ENCODE measurements at places on chromosomes 7 and 10. TPM values are rescaled to one million over a fixed set of nuclear protein-coding genes. Genes with fewer than 3 reads are reported as not detected.

DNA sequence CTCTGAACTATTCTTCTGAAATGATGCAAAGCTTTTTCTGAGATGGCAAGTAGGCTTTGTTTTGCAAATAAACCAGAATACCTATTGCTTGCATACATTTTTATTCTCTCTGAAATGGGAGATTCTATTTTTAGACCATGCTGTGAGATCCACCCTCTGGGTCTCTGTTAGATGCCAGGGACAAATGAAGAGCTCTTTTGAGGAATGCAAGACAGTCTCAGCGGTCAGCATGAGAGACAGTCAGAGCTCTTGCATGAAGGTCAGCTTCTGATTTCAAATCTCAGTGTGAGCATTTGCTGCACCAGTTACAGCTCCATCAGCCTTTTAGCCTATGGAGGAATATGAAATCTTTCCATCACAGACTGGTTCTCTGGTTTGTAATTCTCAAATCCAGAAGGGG is 429.9 kb upstream of the KLF6 start:
- H3K36me3 ChIP-seq, result no peaks in the 10 kb centered on the region
- H3K4me1 ChIP-seq, result peaks cover 24% of the 10 kb centered on the region
- H3K27ac ChIP-seq, result peak overlapping the region; percentile 75
- H3K4me3 ChIP-seq, result no peak overlapping the region
- no peak for DNase-seq

DNA sequence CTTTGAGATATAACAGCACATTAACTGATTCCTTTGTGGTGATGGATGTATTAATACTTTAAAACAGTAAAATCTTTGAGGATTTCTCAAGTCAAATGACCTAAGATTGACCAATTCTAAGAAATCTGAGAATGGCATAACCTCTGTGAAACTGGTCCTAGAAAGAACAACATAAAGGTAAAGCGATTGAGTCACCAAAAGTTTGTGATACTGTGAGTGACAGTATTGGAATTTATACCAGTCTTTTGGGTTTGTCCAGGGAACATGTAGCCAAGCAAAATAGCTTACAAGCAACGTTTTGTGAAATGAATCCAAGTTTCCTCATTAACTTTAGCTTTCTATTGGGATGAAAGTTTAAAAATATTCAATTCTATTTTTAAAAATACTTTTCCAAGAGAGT is 157.4 kb upstream of the TMEM196 start:
- H3K27me3 ChIP-seq, result no peaks in the 10 kb centered on the region
- no peak for DNase-seq
- H3K4me1 ChIP-seq, result no peaks in the 10 kb centered on the region
- no peaks in the 10 kb centered on the region for H3K36me3 ChIP-seq

- H3K27ac ChIP-seq, result no peak overlapping the region
- H3K4me3 ChIP-seq, result 0 out of 2 replicates have a peak overlapping the region, but pooled peaks have one; percentile 6
- H3K36me3 ChIP-seq, result no peaks in the 10 kb centered on the region
- no peaks in the 10 kb centered on the region for H3K4me1 ChIP-seq
- H3K27me3 ChIP-seq, result peaks cover 11% of the 10 kb centered on the region
Measured at GRCh38 chr10:117762819-117763172, 220.2 kb downstream of the EMX2 start.

The HOXA2 gene
- total RNA-seq, result 2.9 TPM

DNA sequence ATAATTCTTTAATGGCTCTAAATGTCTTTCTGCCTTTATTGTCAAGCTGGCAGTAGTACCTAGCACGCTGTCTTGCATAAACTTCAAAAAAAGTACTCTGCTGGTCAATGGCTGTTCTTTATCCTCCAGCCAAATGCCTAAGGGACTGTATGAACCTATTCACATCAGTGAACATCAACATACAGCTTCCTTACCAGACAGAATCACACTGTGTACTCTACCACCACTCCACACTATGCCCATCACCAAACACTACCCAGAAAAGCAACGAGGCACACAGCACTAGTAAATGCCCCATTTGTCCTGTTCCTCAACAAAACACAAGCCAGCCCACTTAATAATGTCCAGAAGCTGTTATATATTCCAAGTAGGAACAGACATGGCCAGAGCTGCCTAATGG is 127.5 kb downstream of the SGMS1 start:
- no peaks in the 10 kb centered on the region for H3K36me3 ChIP-seq
- no peaks in the 10 kb centered on the region for H3K27me3 ChIP-seq
- no peak overlapping the region for H3K4me3 ChIP-seq
- no peaks in the 10 kb centered on the region for H3K4me1 ChIP-seq
- no peak overlapping the region for H3K27ac ChIP-seq

The CCDC3 gene
- total RNA-seq, result 0.10 TPM

- peaks cover 5% of the 10 kb centered on the region for H3K4me1 ChIP-seq
- H3K27me3 ChIP-seq, result peaks cover 3% of the 10 kb centered on the region
- no peak for DNase-seq
- no peak overlapping the region for H3K27ac ChIP-seq
- no peaks in the 10 kb centered on the region for H3K36me3 ChIP-seq
- no peak overlapping the region for H3K4me3 ChIP-seq
Measured at GRCh38 chr10:109967739-109968088, 40.1 kb upstream of the ADD3 start.

DNA sequence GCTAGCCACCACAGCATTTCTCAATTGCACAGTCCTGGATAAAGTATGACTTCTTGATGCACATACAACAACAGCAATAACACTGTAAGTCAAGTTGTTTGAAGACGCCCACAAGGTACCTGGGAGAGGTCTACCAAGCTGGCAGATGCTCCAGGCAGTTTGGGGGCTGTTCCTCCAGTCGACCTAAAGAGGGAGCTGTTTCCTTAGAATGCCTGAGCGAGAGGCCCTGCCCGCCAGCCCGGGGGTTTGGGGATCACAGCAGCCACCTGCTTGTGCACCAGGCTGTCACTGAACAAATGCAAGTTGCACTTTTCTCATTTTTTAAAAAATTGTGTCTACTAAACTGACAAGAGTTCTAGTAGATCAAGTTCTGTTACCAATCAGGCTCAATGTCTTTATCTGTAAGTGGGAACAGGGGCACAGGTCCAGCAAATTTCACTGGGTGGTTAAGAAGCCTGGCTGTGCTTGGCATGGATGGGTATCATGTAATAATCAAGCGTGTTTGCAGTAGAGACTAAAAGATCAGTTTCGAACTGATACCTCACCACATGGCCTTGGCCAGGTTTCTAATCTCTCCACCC is 193.8 kb upstream of the ADO start:
- H3K36me3 ChIP-seq, result no peaks in the 10 kb centered on the region
- DNase-seq, result no peak
- no peak overlapping the region for H3K27ac ChIP-seq
- H3K4me1 ChIP-seq, result no peaks in the 10 kb centered on the region
- H3K4me3 ChIP-seq, result no peak overlapping the region
- no peaks in the 10 kb centered on the region for H3K27me3 ChIP-seq

DNA sequence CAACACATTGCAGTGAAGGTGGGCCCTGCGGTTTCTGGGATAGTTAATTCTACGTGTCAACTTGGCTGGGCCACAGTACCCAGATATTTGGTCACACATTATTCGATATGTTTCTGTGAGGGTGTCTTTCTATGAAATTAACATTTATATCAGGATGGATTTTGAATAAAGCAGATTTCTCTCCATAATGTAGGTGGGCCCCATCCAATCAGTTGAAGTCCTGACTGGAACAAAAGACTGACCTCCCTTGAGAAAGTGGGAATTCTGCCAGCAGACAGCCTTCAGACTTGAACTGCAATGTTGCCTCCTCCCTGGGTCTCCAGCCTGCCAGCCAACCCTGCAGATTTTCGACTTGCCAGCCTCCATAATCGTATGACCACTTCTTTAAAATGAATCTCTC is 420.6 kb downstream of the PLXNA4 start:
- H3K27ac ChIP-seq, result no peak overlapping the region
- no peaks in the 10 kb centered on the region for H3K4me1 ChIP-seq
- H3K36me3 ChIP-seq, result no peaks in the 10 kb centered on the region
- no peak overlapping the region for H3K4me3 ChIP-seq

The ADAMTS14 gene
- 0.67 TPM for total RNA-seq

The NFE2L3 gene
- total RNA-seq, result 78.5 TPM

The NODAL gene
- total RNA-seq, result not detected

DNA sequence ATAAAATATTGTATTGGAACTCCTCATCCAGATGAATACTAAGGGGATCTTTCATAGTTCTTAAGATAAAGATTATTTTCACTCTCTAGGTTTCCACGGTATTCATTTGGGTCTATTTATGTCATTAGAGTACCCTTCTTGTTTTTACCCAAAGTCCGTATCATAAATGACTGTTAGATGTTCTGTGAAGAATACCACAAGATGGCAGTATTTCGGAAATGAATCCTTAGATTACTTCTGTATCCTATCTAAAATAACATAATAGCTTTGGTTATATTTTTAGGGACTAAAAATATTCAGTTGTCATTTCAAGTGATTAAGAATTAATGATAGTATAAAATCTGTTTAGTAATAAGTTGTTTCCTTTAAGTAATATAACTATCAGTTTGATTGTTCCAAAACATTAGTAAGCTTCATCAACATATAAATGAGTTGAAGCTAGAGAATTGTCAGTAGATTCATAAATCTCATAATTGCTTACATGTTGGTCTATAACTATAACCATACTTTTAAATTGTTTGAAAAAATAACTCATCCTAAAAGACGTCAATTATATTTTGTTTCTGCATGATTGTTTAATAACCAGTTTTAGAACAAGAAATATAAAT is 337.5 kb upstream of the KCND2 start:
- no peaks in the 10 kb centered on the region for H3K27me3 ChIP-seq
- peak; percentile 18 for DNase-seq
- no peak overlapping the region for H3K4me3 ChIP-seq
- H3K36me3 ChIP-seq, result no peaks in the 10 kb centered on the region
- no peak overlapping the region for H3K27ac ChIP-seq
- no peaks in the 10 kb centered on the region for H3K4me1 ChIP-seq

- H3K27me3 ChIP-seq, result no peaks in the 10 kb centered on the region
- no peak for DNase-seq
- H3K27ac ChIP-seq, result peak overlapping the region; percentile 66
Measured at GRCh38 chr10:17792991-17793390, 16.2 kb upstream of the MRC1 start.

The AGAP3 gene
- total RNA-seq, result 103 TPM

DNA sequence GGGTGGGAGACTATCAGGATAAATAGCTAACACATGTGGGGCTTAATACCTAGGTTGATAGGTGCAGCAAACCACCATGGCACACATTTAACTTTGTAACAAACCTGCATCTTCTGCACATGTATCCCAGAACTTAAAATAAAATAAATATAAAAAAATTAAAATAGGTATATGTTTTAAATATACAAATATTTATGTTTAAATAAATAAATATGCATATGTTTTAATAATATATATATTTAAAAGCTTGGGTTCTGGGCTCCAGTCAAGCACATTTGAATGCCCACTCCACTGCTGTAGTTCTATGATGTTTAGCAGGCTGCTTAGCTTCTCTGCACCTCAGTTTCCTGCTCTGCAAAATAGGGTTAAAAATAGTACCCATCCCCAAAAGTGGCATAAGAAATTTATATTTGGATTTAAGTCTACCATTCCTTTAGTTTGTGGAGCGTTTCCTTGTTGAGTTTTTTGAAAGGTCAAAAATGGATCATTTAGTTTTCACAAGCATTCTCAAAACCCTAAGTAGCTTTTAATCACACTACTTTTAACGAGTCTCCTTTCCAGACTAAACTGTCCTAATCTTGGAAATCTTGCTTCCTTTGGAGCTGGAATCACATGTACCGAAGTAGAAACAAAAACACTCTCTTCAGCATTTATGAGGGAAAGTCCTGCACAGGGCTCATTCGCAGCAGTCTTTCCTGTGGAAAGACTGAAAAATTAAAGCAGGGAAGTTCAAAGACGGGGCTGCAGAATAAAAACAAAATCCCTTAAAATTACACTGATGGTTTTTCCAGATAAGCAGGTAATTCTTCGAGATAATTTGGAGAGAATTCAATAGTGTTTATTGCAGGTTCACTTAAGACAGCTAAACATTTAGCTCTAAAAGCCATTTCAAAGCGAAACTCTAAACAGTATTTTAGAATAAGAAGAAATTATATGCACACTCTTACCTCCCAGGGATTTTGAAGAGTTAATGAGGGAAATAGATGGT is 111.7 kb upstream of the LYZL1 start:
- H3K4me3 ChIP-seq, result no peak overlapping the region
- no peaks in the 10 kb centered on the region for H3K4me1 ChIP-seq
- no peaks in the 10 kb centered on the region for H3K36me3 ChIP-seq
- DNase-seq, result no peak

The DNAH11 gene
- 0.15 TPM for total RNA-seq

- H3K27ac ChIP-seq, result no peak overlapping the region
- H3K36me3 ChIP-seq, result no peaks in the 10 kb centered on the region
- no peak overlapping the region for H3K4me3 ChIP-seq
- no peak for DNase-seq
Measured at GRCh38 chr7:75572396-75572795, 80.3 kb downstream of the SPDYE5 start.

DNA sequence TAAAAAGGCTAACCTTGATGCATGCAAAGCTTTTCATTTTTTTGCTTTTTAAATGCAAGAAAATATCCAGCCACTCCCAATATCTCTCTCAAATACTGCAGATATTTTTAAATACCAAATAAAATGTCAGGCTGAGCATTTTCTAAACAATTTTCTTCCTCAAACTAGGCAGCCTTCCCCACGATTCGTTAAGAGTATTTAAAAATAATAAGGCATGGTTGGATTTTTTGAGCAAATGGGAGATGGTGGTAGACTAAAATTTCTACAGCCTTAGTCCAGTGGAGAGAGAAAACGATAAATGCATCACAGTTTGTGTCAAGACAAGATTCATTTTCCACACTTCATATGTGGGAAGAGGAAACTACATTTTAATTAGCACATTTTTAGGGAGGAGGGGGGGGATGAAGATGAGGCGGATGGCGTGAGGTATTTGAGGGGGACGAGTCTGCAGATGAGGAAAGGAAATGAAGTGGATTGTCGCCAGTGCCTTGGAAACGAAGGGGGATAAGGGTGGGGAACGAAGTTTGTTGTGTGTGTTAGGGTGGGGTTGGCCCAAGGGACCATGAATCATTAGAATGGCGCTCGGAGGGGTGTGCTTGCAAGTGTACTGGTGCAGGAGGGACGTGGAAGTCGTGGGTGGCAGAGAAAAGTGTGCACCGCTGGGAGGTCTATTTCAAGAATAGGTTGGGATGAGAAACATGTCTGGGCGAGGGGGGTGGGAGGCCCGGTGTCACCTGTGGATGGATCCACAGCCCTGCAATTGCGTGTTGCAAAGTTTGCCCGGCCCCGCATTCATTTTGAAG is 1.2 kb upstream of the ADD3 start:
- H3K36me3 ChIP-seq, result no peaks in the 10 kb centered on the region
- peak overlapping the region; percentile 71 for H3K4me3 ChIP-seq
- no peak overlapping the region for H3K27ac ChIP-seq
- DNase-seq, result no peak

DNA sequence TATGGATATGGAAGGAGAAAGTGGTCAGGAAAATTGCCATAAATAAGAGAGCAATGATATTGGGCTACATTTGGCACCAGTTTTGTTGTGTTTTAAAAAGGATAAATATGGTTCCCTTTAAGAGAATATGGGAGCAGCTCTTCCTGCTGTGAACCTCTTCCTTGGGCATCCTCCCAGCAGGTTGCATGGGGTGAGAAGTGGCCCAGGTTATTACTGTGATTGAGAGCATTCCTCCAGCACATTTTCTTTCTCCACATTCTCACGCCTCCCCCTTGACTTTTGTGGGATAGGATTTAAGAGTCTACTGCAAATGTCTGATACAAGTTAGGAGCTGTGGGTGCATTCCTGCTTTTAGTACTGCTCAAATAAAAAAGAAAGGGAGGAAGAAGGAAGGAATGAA is 214.8 kb downstream of the POU6F2 start:
- H3K4me1 ChIP-seq, result no peaks in the 10 kb centered on the region
- H3K36me3 ChIP-seq, result no peaks in the 10 kb centered on the region
- no peak for DNase-seq
- no peak overlapping the region for H3K4me3 ChIP-seq
- no peaks in the 10 kb centered on the region for H3K27me3 ChIP-seq
- H3K27ac ChIP-seq, result no peak overlapping the region

Data from Panc1 (cell line).